ENCODE measurements at places on chromosomes 1 and 21.

GRCh38 chr1:175062339-175062738, 5.3 kb upstream of the TNN start:
- DNase-seq, result no peak

GRCh38 chr1:241270016-241270415, 87.0 kb downstream of the RGS7 start:
- DNase-seq, result no peak

GRCh38 chr1:181469829-181470228, 13.5 kb upstream of the CACNA1E start:
- DNase-seq, result peak; percentile 30

- no peak for DNase-seq
Measured at GRCh38 chr1:46523496-46524353, 27.7 kb downstream of the KNCN start.

- no peak for DNase-seq
Measured at GRCh38 chr1:54096877-54097240, 43.5 kb downstream of the TCEANC2 start.

DNA sequence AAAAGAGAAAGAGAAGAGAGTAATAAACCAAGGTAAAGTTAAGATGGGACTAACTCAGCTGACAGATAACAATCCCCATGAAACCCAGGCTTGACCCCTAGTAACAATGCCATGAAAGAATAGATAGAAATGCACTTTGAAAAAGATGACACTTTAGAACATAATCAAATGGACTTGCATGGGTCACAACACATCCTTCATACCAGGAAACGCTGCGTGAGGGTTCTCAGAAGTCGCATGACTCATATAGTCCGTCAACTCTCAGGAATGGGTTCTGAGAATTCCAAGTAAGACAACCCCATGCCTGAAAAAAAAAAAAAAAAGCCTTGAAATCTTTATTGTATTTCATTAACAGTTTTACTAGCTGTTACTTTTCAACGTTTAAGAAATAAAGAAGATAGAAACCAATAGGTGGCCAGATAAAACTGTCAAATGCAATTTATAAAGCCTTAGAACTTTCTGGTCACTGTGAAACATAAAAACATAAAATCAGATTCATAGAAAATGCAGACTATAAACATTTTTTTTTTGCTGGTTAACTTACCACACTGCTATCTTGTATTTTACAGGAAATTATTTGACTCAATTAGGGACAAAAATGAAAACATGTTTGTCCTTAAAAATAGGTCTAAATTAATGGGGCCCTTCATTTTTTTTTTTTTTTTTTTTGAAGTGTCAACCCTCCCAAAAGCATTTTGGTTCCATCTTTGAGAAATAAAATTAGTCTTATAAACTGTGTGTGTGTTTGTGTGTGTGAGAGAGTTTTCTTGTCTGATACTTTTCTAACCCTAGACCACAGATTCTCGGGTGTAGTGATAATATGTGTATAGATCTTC, 202.1 kb downstream of the NCAM2 start:
- no peak for DNase-seq

DNA sequence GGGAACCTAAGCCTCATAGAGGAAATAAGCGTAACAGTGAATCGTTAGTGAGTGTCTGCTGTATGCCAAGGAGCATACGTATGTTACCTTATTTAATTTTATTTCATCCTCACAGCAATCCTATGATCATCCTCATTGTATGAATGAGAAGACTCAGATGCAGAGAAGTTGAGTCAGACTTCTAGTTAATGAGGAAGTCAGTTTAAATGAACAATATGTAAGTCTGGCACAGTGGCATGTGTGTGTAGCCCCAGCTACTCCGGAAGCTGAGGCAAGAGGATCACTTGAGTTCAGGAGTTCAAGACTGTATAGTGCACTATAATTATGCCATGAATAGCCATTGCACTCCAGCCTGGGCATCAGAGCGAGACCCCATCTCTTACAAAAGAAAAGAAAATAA, 148.0 kb downstream of the ZZZ3 start:
- no peak for DNase-seq

- no peak for DNase-seq
Measured at GRCh38 chr1:29793653-29794348, 557.5 kb downstream of the PTPRU start.

GRCh38 chr1:41578712-41579335, 94.3 kb upstream of the EDN2 start:
- DNase-seq, result peak; percentile 33

- DNase-seq, result no peak
Measured at GRCh38 chr1:201793306-201793925, 35.5 kb upstream of the IPO9 start.

GRCh38 chr1:104156738-104157137, 407.0 kb downstream of the AMY1C start:
- DNase-seq, result no peak

GRCh38 chr1:229031481-229032341, 239.2 kb upstream of the RAB4A start:
- DNase-seq, result no peak

GRCh38 chr1:49052102-49052501, 275.4 kb upstream of the BEND5 start:
- no peak for DNase-seq

DNA sequence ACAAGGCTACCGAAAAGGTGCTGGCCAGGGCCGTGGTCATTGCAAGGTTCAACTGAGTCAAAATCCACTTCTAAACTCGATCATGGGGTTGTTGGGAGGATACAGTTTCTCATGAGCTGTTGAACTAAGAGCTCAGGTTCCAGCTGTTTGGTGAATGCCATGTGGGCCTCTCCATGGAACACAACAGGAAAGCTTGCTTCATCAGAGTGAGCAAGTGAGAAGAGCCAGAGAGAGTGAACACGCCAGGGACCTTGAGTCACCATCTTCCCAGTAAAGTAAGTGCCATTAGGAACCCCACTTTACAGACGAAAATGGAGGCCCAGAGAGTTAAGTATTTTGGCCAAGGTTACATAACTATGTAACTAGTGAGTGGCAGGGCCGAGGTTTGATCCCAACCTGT, 475.1 kb upstream of the VAMP3 start:
- no peak for DNase-seq

DNA sequence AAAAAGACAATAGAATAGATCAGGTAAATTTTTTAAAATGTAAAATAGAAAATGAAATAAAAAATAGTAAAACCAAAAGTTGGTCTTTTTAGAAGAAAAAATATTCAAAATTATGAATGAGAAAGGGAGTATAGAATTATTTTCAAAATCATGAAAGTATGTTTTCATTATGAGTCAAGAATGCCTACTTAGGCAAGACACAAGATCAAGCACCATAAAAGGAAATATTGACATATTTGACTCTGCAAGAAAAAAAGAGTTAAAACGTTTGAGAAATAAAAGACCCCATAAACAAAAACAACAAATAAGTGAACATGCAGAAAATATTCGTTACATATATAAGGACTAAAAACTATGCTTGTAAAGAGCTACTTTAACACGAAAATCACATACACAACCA, 4.8 kb upstream of the COX20 start:
- DNase-seq, result no peak

DNA sequence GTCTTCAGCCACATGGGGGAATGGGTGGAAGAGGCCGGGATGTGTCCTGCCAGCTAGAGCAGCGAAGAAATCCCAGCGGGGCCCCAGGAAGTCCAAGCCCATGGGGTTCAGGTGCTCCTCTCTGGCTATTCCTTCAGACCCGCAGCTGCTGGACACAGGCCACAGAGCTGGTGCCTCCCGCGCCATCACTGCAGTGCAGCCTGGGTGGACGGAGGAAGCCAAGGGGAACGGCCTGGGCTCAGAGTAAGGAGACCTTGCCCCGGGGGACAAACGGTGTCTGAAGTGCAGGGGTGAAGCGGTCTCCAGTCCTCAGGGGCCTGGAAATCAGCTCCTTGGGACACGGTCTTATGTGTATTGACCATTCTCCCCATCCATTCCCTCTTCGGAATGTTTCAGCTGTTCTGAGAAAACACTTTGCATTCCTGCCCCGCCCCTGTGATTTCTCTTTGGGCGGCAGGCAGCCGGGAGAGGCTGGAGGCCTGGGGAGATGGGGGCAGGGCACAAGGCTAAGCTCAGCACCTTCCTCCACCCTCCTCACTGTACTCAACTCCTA, 18.4 kb downstream of the MTHFR start:
- DNase-seq, result peak; percentile 92

DNA sequence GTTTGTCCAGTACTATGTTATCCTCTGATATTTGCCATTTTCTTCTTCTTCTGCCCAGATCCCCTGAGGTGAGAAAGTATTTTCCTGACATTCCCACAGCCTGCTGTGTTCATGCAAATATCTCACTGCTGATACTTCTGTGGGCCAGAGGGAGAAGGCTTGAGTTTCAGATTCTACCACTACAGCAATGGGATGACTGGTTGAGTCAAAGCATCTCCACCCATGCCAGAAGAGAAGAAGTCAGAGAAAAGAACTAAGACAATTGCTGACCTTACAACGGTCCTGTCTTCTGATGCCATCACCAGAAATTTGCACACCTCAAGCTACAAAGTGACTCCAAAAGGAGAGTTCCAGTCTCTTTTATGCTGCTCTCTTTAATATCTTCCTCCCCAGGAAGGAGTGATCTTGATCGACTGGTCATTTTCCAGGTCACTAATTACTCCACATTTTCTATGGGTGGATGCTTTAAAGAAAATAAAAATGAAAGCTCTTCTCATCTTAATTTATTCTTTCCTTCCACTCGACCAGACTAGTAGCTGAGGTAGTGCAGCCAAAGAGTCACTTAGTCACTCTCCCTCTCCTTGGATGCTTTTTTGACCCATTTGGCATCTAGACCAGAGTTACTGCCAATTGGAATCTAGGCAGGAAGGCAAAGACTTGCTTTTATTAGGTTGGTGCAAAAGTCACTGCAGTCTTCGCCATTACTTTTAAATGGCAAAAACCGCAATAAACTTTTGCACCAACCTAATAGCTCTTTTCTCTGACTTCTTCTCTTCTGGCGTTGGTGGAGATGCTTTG, 195.1 kb downstream of the PTPRC start:
- DNase-seq, result no peak

- DNase-seq, result no peak
Measured at GRCh38 chr1:206821493-206821892, 43.9 kb upstream of the IL20 start.

- no peak for DNase-seq
Measured at GRCh38 chr1:245915406-245915805, 591.7 kb downstream of the SMYD3 start.

DNA sequence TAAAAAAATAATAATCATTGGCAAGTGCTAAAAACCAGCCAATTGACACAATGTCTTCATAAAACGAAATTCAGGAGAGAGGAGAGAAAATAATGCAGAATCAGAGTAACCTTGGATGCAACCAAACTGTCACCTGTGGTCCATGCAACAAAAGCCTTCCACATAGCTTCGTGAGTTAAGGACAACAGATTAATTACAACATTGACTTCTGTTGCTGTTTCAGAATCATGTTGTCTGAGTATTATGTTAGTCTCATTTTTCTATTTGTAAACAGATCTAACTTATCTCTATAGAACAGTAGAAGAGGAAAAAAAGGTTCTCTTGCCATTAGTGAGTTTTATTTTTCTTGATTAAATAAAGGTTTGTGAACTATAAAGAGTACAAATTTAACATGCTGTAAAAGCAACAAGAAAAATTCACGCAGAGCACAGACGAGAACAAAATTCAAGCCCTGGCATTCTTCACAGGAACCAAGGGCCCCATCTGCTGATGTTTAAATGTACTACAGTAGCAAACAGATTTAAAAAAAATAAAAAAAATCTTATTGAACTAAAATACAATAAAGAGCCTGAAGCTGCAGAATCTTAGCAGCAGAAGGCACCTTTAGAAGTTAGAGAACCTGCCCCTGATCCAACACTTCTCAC, 381.1 kb upstream of the PKN2 start:
- DNase-seq, result no peak

DNA sequence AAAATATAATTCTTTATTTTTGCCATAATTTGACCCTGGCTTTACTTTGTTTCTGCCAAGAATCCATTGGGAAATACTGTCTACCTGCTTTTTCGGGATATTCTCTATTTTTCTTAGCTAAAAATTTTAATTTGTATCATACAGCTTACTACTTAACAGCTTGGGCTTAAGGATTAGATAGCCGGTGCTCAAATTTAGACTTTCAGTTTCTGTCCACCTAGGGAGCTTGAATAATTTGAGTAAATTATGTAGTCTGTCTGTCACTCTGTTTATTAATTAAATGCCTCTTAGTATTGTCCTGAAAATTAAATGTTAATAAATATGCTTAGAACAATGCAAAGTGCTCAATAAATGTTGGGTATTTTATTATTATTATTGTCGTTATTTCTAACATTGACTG, 6.7 kb downstream of the SYCP1 start:
- no peak for DNase-seq

- DNase-seq, result no peak
Measured at GRCh38 chr1:160244209-160244608, 18.1 kb downstream of the DCAF8 start.

DNA sequence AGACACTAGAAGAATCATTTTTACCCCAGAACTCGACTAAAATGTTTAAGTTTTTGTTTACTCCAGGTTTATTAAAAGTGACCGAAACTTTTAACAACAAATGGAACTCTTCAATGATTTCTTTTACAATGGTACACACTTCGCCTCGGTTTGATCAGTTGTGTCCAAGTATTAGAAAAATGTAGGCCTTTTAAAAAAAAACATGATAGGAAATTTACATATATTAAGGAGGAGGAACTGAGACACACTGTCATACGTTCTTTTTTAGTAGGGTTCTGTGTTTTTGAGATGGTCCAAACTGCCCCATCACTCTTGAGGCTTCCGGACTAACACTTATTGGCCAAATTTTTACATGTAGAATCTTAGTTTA, 1.3 kb downstream of the PRDM2 start:
- DNase-seq, result no peak

- DNase-seq, result no peak
Measured at GRCh38 chr1:1776672-1777582, 1.3 kb downstream of the NADK start.

DNA sequence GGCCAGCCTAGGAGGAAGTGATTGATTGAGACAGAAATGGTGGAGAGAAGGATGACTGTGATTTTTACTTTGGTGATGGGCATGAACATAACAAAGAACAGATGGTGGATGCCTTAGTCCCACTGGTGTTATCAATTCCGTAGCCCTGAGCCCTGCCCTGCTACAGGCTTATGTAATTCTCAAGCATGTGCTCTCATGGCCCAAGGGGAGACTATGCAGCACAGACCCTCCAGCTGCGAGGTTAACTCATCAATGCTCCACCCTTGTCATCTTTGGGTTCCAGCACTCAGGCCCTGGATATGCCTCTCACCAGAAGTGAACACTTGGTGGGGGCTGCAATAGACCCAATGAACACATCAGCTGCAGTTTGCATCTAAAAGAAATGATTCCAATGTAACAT, 62.7 kb upstream of the LRRC8D start:
- no peak for DNase-seq

DNA sequence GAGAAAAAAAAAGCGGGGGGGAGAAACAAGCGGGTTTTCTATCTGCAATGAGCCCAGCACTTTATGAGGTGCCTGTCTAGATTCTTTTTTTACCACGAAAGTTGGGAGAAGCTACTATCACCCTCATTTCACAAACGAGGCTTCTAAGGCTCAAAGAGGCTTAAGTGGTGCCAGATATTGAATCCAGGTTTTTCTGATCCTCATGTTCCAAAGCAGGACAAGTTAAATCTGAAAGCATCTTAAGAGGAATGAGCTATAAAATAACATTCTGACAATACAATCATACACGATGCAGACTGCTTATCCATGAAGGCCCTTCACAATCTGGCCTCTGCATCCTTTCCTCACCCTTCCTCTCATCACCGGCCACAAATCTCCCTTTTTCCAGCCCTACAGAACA, 549.1 kb downstream of the SMYD3 start:
- no peak for DNase-seq

All from ELF-1 (cell line).